ENCODE measurements at places on chromosomes 3 and 15.

DNA sequence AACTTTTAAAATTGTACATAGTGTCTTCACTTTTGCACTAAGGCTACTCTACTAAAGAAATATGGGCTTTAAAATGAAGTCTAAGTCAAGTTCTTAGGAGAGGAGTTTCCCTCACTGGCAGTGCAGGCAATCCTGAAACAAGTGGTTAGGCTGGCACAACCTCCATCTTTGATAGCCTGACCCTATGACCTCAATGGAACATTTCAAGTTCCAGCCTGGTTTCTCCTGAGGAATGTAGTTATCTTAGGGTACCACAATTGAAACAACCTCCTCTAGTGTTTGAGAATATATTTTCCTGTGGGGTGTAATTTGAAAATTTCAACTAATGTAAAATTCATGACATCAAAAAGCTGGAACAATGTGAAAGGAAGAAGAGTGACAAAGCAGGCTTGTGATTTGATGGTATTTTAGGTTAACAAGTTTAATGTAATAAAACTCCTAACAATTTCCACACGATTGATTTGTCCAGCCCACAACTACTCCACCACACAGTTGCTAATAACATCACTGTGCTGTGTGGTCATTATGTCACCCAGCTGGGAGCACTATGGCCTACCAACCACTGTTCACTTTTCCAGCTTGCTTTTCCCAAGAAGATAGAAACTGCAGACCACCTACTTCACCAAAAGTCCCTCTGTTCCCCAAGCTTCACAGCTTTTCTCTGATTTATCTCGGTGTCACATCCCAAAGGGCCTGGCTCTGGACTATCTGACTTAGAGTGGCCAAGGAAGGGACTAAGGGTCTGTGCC lies 1.8 kb downstream of the WWTR1 start:
- DNase-seq: no peak

- DNase-seq: no peak
Observed at GRCh38 chr3:9793161-9793781, 389 bp downstream of the ARPC4 start.

GRCh38 chr3:72310419-72311380 lies 525.8 kb upstream of the PROK2 start:
- peak; percentile 23 for DNase-seq

DNA sequence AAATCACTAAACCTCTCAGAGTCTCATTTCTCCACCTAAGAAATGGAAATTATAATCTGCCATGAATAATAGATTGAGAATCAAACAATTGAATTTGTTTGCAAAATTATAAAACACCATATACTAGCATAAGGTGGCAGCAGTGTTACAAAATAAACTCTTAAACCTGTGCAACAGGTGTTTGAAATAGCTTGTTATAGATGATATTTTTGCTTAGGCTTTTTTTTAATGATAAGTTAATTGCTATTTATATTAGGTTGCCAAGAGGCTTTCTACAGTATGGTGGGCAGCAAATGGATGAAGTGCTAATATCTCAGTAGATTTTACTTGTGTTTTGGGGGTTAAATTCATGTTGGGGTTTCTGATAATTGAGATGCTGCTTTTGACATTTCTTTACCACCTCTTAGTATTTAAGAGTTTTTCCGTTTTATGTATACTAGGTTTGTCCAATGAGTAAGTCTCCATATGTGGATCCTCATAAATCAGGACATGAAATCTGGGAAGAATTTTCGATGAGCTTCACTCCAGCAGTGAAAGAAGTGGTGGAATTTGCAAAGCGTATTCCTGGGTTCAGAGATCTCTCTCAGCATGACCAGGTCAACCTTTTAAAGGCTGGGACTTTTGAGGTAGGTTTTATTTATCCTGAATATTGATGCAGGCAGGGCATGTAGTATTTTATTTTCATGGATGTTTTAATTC lies 19.6 kb downstream of the NR1D2 start:
- no peak for DNase-seq

DNA sequence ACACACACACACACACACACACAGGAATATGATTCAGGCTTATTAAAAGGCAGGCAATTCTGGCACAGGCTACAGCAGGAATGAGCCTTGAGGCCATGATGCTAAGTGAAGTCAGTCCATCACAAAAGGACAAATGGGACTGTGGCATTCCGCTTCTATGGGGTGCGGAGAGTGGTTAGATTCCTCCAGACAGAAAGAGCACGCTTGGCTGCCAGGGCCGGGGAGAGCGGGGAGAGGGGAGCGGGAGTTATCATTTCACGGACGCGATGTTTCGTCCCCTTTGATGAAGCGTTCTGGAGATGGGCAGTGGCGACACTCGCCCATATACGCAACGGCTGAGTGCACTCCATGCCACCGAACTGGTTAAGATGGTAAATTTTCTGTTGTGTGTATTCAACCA lies 58.5 kb upstream of the FAM174B start:
- DNase-seq: no peak

- DNase-seq: no peak
Observed at GRCh38 chr15:78702609-78703333, 61.8 kb upstream of the CHRNB4 start.

DNA sequence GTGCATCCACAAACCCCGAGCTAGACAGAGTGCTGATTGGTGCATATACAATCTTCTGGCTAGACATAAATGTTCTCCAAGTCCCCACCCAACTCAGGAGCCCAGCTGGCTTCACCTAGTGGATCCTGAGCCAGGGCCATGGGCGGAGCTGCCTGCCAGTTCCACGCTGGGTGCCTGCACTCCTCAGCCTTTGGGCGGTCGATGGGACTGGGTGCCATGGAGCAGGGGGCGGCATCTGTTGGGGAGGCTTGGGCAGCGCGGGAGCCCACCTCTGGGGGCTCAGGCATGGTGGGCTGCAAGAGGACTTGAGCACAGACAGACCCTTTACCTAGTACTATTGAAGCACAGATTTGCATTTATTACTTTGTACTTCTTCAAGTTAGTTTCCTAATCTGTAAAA lies 57.5 kb downstream of the ZPLD1 start:
- no peak for DNase-seq

- no peak for DNase-seq
Observed at GRCh38 chr3:197728487-197728886, 8.2 kb downstream of the RUBCN start.

DNA sequence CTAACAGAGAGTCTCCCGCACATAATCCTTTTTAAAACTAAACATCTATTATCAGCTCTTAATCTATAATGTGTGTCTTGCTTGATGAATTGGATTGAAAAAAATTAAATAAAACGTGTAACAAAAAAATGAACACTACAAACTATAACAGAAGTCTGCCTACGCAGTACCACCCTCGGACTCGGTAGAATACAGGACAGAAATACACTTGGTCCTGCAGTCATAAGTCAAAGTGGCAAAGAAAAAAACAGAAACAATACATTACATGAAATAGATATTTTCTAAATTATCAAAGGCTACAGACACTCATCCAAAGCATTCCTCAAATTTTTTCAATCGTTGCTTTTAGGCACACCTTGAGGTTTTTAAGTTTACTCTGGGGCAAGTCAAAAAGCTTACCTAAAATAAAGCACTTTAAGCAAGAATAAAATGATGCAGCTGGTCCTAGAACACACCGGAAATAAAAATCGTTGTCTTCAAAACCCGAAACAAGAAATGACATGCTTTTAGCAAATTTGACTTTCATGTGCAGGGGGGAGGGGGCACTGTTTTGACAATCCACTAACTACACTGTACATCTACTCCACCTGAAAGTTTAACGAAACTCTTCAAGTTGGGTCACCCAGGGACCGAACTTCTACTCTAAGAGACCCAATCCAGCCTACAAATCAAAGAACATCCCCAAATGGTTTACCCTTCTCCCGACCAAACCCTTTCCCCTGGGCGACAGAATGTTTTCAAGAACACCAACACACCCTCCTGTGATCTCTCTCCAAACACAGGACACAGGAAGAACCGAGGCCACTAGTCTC lies 1.3 kb downstream of the ADAM10 start:
- DNase-seq: peak; percentile 59

DNA sequence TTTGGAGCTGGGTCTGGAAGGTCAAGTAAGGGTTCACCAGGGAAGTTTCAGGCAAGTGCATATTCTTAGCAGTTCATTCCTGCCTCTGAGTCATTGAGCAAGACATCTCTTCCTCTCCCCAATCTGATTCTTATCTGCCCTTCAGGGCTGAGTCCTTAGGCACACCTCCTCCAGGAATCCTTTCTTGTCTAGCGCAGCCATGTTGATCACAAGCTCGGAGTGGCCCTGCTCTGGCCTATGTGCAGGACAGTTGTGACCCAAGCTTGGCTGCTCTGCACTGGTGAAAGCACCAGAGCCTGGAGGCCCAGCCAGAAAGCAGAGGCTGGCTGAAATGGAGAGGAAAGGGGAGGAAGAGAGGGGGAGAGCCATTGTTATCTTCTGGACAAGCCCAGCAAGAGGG lies 30.9 kb upstream of the MRPS22 start:
- DNase-seq: no peak

DNA sequence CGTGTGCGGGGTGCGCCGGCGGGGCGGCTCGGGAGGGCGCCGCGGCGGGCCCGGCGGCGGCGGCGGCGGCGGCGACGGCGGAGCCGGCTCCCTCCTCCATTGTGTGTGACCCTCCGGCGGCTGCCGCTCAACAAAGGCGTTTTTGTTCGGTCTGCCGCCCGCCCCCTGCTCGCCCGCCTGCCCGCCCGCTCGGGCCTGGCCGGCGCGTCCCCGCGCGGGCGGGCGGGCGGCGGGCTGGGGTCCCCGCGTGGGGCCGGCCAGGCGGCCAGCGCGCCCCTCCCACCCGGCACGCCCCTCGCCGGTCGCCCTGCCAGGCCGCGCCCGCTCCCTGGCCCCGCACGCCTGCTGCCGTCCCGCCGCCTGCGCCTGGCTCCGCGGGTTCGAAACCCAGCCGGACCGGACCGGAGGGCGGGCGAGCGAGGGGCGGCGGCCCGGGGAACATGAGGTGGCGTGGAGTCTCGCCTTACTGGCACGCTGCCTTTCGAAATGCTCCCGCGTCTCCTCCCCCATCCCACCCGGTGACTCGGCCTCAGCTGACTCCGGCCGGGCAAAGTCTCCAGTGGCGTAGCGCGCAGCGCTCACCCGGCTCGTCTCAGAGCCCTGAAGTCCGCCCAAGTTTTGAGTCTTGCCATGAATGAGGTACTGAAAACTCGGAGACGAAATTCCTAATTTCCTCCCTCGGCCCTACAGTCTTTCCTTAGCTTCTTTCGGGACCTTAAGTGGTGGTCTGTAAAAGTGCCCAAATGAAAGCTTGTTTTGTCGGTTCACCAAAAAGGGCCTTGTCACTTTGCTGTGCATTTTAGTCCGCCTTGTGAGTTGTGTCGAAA lies 588 bp downstream of the MAPK6 start:
- DNase-seq: peak; percentile 78

DNA sequence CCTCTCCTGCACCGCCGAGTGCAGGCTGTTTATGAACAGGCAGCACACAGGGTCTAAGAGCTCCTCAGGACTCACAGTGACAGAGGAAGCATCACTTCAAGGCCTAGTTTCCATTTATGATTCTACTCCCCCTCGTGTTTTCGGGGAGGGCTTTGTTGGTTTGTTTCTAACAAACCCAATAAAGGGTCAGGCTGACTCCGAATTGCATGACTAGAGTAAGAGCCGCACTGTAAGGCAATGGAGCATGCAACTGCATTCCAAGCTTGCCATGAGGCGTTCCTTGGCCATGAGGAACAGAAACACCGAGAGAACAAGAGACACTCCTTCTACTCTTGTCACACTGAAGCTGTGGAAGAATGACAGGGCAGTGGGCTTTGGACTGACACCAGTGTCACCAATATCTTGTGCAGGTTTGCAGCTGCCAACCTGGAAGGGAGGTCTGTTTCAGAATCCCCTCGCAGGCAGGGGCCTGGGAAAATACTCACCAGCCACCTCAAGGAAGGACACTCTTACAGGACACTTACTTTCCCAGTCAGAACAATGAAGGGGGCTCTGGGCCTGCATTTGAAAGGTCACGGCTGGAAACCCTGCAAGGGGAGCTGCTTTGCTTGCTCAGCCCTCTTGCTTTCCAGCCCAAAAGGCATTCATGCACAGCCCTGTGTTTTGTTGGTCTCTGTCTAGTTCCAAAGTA lies 96.8 kb downstream of the ADAMTS17 start:
- DNase-seq: no peak

DNA sequence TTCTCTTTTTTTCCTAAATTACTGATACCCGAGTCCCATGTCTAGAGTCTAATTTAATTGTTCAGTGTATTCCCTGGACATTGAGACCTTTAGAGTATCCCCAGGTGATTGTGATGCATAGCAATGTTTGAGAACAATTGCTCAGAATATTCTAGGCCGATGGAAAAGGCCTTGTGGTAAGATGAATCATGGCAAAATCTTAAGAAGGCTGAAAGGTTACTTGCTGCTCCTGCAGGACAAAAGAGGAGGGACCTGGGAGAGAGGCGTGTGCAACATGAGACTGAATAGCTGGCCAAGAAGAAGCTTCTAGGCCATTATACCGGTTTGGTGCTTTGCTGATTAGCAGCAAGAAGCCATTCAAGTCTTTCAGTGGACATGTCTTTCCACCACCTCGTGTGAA lies 256.6 kb downstream of the ROBO2 start:
- no peak for DNase-seq

DNA sequence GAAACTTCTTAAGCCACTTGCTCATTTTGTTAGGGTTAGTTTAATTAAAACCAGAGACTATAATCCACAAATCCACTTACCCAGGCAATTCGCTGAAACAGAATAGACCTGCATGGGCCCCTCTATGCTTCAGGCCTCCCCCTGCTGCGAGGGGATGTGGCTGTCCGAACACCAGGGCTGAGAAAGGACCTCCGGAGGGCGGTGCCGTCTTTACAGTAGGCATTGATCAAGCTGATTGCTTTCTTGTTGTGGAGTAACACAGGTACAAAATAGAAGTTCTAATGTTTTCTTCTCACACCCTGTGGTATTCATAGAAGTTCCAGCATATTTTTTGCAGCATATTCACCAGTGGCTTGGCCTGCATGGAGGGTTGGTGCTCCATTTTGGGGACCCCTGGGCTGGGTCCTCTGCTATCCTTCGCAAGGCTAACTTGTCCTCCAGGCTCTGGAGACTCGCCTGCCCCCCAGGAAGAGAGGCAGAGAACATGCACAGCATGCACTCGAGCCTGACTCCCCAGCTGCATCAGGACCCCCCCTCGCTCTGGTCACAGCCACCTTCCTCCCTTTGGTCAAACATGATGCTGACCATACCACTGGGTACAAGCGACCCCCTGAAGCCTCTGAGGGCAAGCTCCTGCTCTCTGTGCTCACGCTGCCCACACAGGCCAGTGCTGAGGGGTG lies 55.3 kb downstream of the TPRA1 start:
- no peak for DNase-seq

GRCh38 chr3:114128826-114129225 lies 50.0 kb downstream of the DRD3 start:
- no peak for DNase-seq

DNA sequence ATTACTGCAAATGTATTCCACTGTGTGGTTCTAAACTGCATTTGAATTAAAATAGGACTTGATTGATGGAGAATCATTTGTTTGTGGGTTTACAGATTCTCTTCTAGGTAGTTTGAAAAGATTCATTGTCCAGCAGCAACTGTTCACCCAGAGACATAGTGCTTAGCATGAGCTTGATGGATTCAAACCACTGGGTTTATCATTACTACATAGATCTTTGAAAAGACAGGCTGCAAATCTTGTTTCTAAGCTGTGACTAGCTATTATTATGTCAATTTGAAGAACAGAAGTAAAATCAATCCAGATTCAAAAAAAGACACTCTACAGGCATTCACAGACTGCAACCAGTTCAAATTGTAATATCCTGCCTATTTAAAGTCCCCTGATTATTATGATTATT lies 49.8 kb downstream of the MBNL1 start:
- DNase-seq: no peak

GRCh38 chr3:76352511-76353284 lies 567.3 kb upstream of the ZNF717 start:
- no peak for DNase-seq

- no peak for DNase-seq
Observed at GRCh38 chr3:128411574-128412064, 55.1 kb downstream of the DNAJB8 start.

- DNase-seq: no peak
Observed at GRCh38 chr3:112253301-112253971, 40.6 kb downstream of the SLC9C1 start.
